ENCODE measurements at places on chromosomes 12 and 14.

DNA sequence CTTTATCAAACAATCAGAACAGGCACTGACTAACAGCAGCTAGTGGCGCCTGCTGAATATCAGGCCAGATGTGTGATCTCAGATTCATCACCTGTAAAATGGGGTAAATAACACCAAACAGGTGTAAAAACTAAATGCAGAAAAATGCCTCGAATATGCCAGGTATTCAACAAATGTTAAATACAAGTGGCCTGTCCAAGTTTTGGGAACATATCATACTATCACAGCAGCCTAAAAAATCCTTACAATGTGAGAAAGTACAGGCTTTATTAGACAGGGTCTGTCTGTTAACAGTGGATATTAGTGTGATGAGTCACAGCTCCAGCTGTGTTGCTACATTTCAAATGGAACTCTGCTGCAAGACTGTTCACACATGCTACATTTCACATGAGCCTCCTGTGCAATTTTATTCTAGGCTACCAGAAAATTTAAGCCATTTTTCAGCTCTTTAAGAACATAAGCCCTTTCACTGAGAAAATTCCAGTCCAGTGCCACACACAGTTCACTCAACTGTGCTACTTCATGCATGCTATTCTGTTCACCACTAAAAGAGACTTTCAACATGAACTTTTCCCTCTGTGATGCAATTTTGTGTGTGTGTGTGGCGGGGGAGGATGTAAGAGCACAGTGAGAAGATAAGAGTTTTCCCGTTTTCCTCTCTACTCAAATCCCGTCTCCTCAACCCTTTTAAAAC is 56.7 kb downstream of the MSRB3 start:
- DNase-seq = no peak

DNA sequence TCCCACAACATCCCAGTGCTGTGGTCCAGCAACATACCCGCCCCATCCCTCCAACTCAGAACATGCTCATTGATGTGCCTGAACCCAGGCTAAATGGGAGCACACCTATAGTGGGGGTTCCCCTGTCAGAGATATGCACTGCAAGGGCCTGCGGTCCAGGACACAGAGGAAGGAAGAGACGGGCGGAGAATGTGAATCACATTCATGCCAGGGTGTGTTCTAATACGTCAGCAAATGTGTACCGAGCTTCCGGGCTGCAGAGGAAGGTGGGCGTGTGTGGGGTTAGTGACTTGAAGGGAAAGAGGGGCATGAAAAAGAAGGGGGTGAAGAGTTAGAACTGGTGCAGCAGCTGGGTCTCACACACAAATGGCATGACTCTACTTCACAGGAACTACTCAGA is 83.7 kb downstream of the DPF3 start:
- DNase-seq = no peak

GRCh38 chr12:13504074-13504473 is 307.5 kb downstream of the EMP1 start:
- no peak for DNase-seq

GRCh38 chr12:14273913-14274311 is 91.6 kb upstream of the ATF7IP start:
- no peak for DNase-seq

Measured in NCI-H510A treated with DMSO at 0.1 percent for 48 hours (cell line).